ENCODE measurements at places on chromosomes 16 and 17.

- DNase-seq: peak; percentile 87
Measured at GRCh38 chr16:11632455-11632939, 35.8 kb upstream of the SNN start.

- no peak for DNase-seq
Measured at GRCh38 chr16:17367036-17367435, 103.7 kb downstream of the XYLT1 start.

DNA sequence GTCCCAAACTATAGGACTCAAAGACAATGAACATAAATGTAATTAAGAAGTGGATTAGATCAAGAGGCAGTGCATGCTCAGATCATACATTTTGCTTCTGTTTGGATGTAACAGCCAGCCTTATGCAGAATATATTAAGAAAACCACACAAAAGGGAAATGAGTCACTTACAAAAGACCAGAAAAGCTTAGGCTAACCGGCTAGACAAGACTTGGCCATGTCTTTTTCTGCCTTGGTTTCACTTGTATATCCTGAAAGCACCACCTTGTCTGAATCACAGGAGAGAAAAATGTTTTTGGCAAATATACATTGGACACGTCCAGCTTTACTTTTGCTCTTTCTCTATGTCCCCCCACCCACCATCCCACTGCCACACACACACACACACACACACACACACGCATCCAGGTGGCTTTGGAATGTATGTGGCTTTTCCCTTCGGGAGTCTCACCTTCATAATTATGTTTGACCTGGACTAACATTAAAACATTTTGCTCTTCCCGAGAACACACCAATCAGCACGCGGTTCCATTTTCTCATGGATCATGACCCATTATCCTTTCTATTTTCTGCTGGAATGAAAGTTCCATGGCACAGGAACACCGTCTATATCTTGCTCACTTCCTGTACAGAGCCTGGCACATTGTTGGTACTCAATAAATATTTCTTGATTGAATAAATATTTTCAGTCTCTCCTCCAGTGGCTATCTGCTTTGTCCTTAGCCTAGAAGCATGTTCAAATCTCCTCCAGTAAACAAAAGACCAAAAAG, 64.6 kb downstream of the CDK5R1 start:
- DNase-seq: peak; percentile 64

- DNase-seq: peak; percentile 71
Measured at GRCh38 chr16:49857423-49858181, 1.7 kb upstream of the ZNF423 start.

Data from choroid plexus epithelial cell (primary cell).